ENCODE measurements at places on chromosomes 12 and 14.

GRCh38 chr12:114163771-114164170 is 197.6 kb upstream of the RBM19 start:
- DNase-seq: no peak

- DNase-seq: no peak
Measured at GRCh38 chr14:81771651-81772275, 238.1 kb upstream of the SEL1L start.

- DNase-seq: no peak
Measured at GRCh38 chr14:70576891-70577290, 23.6 kb downstream of the MED6 start.

- no peak for DNase-seq
Measured at GRCh38 chr12:53152390-53152789, 28.1 kb upstream of the ZNF740 start.

DNA sequence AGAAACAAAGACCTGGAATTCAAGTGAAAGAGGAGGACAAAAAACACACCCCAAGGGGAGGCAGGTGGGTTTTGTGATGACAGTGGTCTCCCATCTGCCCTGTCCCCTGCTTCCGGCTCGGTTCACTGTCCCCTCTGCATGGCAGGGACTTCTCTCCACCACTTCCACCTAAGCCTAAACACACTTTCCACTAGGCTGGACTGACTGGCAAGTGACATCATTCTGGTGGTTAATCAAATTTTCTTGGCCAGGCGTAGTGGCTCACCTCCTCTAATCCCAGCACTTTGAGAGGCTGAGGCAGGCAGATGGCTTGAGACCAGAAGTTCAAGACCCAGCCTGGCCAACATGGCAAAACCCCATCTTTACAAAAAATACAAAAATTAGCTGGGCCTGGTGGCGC is 11.9 kb downstream of the PLEKHG6 start:
- no peak for DNase-seq

- DNase-seq: no peak
Measured at GRCh38 chr14:79551523-79551922, 659.8 kb downstream of the DIO2 start.

DNA sequence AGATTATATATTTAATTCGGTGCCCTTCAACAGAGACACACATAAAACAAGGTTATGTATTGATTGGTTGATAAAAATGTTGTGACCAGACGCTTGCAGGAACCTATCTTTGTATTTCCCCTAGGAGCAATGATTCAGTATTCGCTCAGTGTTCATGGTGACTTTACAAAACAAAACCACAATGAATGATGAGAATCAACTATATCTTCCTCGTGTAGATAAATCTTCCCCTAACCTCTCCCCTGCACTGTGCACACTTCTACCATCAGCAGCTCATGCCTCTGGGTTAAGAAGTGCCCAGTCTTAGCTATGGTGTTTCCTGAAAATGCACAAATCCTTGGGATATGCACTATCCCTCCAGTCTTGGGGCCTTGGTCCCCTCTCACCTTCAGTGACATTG is 16.3 kb downstream of the RIN3 start:
- no peak for DNase-seq

- DNase-seq: no peak
Measured at GRCh38 chr14:94574336-94574735, 6.9 kb upstream of the SERPINA5 start.

DNA sequence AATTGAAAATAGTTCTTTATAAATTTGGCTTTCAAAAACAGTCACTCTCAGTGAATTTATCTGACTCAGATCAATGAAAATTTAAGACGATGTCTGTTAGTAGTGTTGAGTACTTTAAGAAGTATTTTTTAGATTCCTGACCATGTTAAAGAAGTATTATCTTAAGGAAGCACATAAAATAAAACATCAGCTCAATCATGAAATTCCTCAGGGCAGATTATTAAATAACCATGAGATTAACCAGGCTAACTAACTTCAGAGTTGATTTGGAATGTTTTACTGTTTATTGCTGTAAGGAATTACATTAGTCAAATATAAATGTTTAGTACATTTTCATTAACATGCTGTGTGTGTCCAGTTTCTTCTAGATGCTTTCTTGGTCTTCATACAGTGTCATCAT is 160.2 kb downstream of the PELI2 start:
- no peak for DNase-seq

DNA sequence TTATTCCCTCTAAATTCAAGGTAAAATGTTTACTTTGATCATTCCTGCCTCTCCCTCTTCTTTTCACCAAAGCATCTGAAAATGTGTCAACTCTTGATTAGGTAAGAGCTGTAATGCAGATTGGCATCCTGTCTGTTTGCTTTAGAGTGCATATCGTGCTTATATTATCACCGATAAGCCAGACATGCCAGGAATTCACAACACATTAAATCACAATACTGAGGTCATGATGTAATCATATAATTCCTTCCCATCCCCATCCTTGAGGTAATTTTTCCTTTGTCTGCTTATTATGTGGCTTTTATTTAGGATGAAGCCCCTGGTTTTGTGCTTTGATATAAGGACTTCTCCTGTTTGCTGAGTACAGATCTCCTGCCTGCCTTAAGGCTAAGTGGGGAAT is 10.2 kb downstream of the DDX47 start:
- no peak for DNase-seq

DNA sequence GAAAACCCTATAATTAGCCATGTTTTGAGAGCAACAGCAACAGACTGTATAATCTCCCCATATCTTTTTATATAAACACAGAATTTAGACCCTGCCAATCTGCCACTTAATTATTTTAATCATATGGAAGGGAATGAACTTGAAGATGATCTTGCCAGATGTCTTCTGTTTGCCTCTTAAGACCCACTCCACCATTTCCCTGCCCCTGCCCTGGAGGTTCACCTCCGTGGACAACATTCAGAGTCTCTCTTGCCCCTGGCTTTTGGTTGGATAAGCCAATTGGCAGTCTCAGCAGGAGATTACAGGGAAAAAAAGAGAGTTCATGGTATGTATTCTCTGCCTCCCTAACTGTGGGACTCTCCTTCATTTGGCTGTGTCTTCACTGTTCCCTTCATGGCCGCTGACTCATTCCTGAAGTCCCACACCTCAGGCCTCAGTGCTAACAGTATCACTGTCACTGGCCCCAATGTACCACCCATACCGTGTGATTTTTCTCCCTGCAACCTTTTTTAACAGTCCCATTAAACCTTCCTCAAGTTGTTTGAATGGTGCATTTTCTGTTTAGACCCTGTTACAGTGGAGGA is 184.8 kb downstream of the PIK3C2G start:
- no peak for DNase-seq

GRCh38 chr14:103343164-103343879 is 9.3 kb downstream of the EIF5 start:
- DNase-seq: no peak

GRCh38 chr14:32166029-32166428 is 35.8 kb upstream of the RNU6-7 start:
- no peak for DNase-seq

- DNase-seq: no peak
Measured at GRCh38 chr12:65566751-65567150, 257.5 kb upstream of the HMGA2 start.

DNA sequence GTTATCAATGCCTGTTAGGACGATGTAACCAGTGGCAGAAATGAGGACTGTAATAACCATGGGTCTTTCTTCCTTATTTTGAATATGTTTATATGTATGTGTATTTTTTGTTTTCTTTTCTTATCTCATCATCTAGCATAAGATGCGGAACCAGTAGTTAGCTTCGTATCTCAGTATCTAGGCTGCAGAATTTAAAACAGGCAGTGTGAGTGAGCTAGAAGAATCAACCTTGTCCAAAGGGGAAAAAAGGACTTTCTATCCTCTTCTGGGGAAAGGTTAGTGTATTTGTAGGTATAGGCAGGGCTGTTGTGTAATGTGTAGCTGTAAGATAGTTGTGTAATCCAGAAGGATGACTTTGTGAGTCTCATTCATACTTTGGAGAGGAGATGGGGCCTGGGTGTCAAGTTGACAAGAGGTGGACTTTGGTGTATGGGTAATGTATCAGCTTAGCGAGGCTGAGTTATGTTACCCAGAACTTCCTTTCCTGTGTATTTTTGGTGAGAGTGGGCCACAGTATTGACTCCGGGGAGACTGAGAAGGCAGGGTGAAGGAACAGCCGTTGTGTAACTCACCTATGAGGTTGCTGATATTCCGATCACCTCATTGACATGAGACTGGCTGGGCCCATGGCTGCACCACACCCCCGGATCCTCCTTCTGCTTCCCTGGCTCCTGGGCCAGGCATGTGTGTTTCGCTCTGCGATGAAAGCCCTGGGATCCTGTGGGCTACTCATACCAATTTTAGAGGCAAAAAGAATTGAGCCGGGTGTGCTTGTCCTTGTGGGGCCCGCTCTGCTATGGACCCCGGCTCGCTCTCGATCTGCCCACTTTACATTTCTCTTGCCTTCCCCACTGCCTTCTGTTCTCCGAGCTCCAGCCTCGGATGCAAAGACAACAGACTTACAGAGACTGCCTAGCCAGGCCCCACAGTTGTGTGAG is 24.3 kb downstream of the DLK1 start:
- DNase-seq: no peak

- no peak for DNase-seq
Measured at GRCh38 chr14:93430315-93431035, at the start of gene UNC79. Gene UNC79, plus strand, starts transcription at chr14:93430939. Its CDS starts 91 bp downstream, at chr14:93431030.

GRCh38 chr14:32211068-32211404 is 8.0 kb upstream of the RNU6-8 start:
- DNase-seq: no peak

DNA sequence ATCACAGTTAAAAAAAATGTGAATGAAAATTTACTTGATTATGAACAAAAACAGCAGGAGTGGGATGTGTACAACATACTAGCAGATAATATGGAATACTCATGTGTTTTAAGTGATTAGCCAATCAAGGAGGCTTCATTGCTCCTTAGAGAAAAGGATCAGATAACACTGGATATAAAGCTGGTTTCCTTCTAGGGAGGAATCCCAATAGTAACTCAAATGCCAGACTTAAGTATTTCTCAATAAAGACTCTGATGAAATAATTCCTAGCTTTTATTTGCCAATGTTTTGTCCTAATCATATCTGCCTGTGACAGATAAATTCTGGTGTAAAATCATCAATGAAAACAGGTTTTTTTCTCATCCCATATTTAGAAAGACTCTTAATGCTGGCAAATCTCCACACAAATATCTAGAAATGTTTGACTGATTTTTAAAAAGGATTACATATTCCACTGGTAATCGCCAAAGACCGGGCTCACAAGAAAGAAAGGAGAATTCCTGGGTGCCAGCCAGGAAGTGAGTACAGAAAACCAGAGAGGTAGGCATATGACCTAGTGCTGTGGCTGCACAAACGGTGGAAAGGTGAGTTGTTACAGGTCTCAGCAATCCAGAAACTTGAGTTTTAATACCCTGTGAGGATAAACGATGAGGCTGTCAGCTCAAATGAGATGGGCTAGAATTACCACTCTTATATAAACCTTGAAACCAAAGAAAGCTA is 108.6 kb upstream of the TTC7B start:
- no peak for DNase-seq

DNA sequence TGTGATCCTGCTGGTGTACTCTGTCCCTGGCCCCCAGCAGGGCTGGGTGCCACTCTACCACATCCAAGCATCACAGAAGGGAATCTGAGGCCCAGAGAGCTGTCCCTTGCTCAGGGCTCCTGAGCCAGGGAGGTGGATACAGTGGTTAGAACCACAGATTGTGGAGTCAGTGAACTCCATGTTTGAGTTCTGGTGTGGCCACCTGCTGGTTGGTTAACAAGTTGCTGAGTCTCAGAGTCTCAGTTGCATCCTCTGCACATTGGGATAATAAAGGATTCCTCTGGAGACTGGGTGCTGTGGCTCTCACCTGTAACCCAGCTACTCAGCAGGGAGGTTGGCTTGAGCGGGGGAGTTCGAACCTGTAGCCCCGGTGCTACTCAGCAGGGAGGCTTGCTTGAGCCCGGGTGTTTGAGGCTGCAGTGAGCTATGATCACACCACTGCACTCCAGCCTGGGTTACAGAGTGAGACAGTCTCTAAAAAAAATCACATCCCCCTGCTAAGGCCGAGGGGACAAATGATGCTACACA is 39.4 kb downstream of the MVK start:
- DNase-seq: no peak

Data from stimulated activated CD8-positive, alpha-beta memory T cell treated with anti-CD3 and anti-CD28 coated beads, Interleukin-2, amount 100 ng/mL, for 1 hour (primary cell).